ENCODE measurements at places on chromosomes 6 and 20.

DNA sequence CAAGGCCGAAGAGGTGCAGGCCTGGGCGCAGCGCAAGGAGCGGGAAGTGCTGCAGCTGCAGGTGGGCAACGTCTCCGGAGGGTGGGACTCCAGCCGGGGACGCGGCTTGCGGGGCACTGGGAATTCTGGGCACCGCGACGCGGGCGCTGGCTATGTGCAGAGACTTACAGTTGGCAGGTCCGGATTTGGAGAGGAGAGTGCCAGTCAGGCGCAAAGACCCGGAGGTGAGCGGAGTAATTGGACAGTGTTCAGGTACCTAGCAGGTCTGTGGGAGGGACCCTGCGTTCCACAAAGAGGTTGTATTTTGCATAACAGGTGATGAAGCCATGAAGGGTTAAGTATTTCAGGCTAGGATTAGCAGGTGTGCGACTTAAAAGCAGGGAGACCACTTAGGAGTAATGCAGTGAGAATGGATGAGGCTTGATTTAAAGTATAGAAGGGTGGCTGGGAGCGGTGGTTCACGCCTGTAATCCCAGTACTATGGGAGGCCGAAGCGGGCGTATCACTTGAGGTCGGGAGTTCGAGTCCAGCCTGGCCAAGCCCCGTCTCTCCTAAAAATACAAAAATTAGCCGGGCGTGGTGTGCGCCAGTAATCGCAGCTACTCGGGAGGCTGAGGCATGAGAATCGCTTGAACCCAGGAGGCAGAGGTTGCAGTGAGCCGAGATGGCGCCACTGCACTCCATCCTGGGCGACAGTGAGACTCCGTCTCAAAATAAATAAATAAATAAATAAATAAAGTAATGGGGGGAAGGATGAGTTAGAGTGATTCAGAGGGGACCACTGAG is 1.0 kb downstream of the MRPS26 start:
- no peaks in the 10 kb centered on the region for H3K36me3 ChIP-seq
- H3K27ac ChIP-seq = peak overlapping the region; percentile 89
- DNase-seq = peak; percentile 42
- H3K27me3 ChIP-seq = no peaks in the 10 kb centered on the region
- peak overlapping the region; percentile 63 for H3K4me3 ChIP-seq
- peaks cover 20% of the 10 kb centered on the region for H3K4me1 ChIP-seq

DNA sequence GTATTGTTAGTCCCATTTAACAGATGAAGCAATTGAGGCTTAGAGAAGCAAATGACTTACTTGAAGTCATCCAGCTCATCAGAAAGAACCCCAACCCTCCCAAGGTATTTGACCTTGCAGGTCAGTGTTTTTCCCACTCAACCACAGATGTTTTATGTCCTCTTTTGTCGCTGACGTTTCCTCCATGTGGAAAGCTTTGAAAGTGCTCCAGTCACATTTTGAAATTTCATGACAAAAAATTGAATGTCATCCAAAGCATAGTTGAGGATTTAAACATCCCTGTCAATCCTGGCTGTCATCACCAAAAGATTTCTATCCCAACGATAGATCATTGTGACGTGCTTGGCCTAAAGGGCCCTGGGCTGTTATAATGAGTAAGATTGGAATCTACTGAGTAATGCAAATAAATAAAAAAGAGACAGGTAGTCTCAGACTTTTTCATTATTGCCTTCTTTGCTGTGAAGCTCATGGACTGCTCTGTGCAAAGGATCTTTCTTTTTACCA is 102.7 kb downstream of the TSHZ2 start:
- H3K27ac ChIP-seq = no peak overlapping the region
- H3K36me3 ChIP-seq = no peaks in the 10 kb centered on the region
- no peaks in the 10 kb centered on the region for H3K27me3 ChIP-seq
- peaks cover 20% of the 10 kb centered on the region for H3K4me1 ChIP-seq

DNA sequence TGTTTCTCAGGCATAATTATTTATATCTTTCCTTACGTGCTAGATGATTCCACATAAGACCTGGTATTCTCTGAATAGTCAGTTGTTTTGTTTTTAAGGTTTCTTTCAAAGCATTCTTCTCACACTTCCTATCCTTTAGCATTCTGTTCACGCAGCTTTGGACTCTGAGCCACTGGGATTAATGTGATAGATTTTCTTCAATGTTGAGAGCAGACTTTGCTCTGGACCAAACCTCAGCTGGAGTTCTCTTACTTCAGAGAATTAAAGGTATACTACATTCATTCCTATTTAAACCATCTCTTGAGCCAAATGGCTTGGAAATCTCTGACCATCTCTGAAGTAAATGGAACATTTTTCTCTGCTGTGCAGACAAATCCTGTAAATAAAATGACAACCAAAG is 70.7 kb upstream of the TRAF3IP2 start:
- no peak overlapping the region for H3K4me3 ChIP-seq
- no peaks in the 10 kb centered on the region for H3K36me3 ChIP-seq
- no peak overlapping the region for H3K27ac ChIP-seq
- peaks cover 8% of the 10 kb centered on the region for H3K4me1 ChIP-seq

- H3K4me3 ChIP-seq = no peak overlapping the region
- no peaks in the 10 kb centered on the region for H3K36me3 ChIP-seq
- H3K27me3 ChIP-seq = no peaks in the 10 kb centered on the region
- H3K27ac ChIP-seq = no peak overlapping the region
- DNase-seq = no peak
Measured at GRCh38 chr6:110938171-110938570, 20.3 kb upstream of the GTF3C6 start.

GRCh38 chr6:13488896-13489237 is 1.5 kb upstream of the GFOD1 start:
- H3K27me3 ChIP-seq = no peaks in the 10 kb centered on the region
- peaks cover 22% of the 10 kb centered on the region for H3K4me1 ChIP-seq
- no peak overlapping the region for H3K4me3 ChIP-seq
- DNase-seq = peak; percentile 5
- H3K27ac ChIP-seq = no peak overlapping the region

- peaks cover 11% of the 10 kb centered on the region for H3K36me3 ChIP-seq
- no peak for DNase-seq
- no peak overlapping the region for H3K4me3 ChIP-seq
- H3K4me1 ChIP-seq = peaks cover 9% of the 10 kb centered on the region
- no peak overlapping the region for H3K27ac ChIP-seq
Measured at GRCh38 chr6:158067436-158068015, 85.9 kb downstream of the SYNJ2 start.

DNA sequence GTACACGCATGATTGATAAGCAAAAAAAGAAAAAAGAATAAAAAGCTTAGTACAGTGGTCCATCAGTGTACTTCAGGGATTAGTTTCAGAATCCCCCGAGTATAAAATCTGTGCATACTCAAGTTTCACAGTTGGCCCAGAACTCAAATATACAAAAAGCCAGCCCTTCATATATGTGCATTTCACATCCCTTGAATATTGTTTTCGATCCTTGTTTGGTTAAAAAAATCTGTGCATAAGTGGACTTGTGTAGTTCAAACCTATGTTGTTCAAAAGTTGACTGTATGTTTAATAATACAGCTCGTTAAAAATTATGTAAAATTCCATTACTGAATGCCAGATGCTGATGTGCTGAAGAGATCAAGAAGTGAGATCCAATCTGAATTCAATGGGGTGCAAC is 54.2 kb downstream of the LHFPL5 start:
- H3K4me3 ChIP-seq = no peak overlapping the region
- DNase-seq = no peak
- no peaks in the 10 kb centered on the region for H3K4me1 ChIP-seq
- no peak overlapping the region for H3K27ac ChIP-seq
- no peaks in the 10 kb centered on the region for H3K27me3 ChIP-seq

GRCh38 chr6:106181664-106182418 is 95.7 kb downstream of the PRDM1 start:
- no peaks in the 10 kb centered on the region for H3K36me3 ChIP-seq
- no peaks in the 10 kb centered on the region for H3K4me1 ChIP-seq
- no peak for DNase-seq
- no peak overlapping the region for H3K27ac ChIP-seq
- H3K4me3 ChIP-seq = no peak overlapping the region

- H3K27ac ChIP-seq = no peak overlapping the region
- H3K36me3 ChIP-seq = no peaks in the 10 kb centered on the region
- no peak overlapping the region for H3K4me3 ChIP-seq
- no peaks in the 10 kb centered on the region for H3K27me3 ChIP-seq
Measured at GRCh38 chr6:142934106-142934505, 10.9 kb downstream of the HIVEP2 start.

DNA sequence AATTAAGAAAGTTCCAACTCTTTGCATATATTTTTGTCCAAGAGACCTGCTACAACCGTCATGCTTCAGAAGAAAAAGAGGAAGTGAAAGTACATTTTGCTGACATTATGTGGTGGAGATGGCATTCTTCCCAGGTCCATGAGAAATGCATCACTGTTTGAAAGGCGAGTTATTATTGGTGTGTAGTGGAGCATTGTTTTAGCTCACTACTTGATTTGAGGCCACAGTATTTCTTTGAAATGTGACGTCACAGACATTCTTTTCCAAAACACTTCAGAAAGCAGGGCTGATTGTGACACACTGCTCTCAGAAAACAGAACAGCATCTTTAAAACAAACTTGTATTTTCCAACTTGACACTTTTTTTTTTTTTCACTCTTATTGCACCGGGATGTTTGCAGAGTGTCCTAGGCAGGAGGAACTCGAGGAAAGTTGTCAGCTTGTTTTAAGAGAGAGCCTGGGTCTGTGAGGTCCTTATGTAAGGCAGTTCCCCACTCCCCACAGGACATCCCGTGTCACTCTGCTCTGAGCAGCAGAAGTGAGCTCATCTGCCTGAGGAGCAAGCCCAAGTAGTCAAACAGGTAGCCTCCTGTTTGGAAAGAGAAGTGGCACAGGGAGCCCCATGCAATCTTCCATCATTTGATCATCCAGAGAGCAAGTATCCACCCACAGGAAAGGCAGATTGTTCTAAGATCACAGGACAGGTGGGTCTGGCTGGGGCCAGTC is 1.1 kb downstream of the SPTLC3 start:
- peak; percentile 19 for DNase-seq
- H3K4me3 ChIP-seq = peak overlapping the region; percentile 19
- no peaks in the 10 kb centered on the region for H3K36me3 ChIP-seq
- H3K27ac ChIP-seq = peak overlapping the region; percentile 79
- H3K4me1 ChIP-seq = peaks cover 7% of the 10 kb centered on the region

GRCh38 chr6:167244064-167244960 is 46.8 kb upstream of the UNC93A start:
- H3K4me1 ChIP-seq = no peaks in the 10 kb centered on the region
- H3K4me3 ChIP-seq = no peak overlapping the region
- H3K36me3 ChIP-seq = no peaks in the 10 kb centered on the region
- no peaks in the 10 kb centered on the region for H3K27me3 ChIP-seq
- no peak for DNase-seq
- no peak overlapping the region for H3K27ac ChIP-seq

DNA sequence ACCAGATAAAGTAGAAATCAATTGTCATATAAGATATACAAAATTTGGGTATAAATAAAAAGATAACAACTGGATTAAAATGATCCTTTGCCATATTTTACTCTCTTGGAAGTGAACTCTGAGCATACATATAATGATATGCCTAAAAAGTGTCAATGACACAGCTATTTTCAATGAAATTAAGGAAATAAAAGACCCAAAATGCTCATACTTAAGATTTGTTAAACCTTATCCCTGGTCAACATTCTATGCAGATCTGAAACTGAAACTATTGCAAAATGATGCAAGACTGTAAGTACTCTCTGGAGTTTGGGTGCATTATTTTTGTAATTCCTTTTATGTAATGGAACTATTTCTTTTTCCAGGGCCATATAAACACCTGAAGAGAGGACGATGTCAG is 119.0 kb upstream of the SGK1 start:
- H3K4me3 ChIP-seq = no peak overlapping the region
- no peak for DNase-seq
- no peaks in the 10 kb centered on the region for H3K4me1 ChIP-seq
- H3K27ac ChIP-seq = no peak overlapping the region

DNA sequence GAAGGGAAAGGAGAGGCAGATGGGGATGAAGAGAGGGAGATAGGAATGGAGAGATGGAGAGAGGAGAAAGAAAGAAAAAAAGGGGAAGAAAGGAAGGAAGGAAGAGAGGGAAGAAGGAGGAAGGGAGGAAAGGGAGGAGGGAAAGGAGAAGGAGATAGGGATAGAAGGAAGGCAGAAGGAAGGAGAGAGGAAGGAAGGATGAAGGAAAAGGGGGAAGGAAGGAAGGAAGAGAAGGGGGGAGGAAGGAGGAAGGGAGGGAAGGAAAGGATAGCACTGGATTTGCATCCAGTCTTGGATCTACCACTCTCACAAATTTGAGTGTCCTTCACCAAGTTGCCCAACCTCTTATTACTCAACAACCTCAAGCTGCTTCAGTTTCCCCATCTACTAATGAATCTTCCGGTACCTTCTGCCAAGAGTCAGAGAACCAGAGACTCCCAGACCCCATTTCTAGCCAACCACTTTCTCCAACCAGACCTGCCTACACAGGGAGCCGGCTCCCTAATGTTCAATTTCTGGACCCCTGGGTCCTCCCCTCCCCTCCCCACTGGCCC is 79.7 kb upstream of the FOXP4 start:
- H3K36me3 ChIP-seq = no peaks in the 10 kb centered on the region
- no peak overlapping the region for H3K4me3 ChIP-seq
- no peak overlapping the region for H3K27ac ChIP-seq

GRCh38 chr6:18527836-18528743 is 140.9 kb downstream of the RNF144B start:
- no peaks in the 10 kb centered on the region for H3K4me1 ChIP-seq
- H3K36me3 ChIP-seq = no peaks in the 10 kb centered on the region
- no peaks in the 10 kb centered on the region for H3K27me3 ChIP-seq
- no peak overlapping the region for H3K27ac ChIP-seq
- no peak for DNase-seq

GRCh38 chr6:3484946-3485345 is 28.1 kb upstream of the SLC22A23 start:
- DNase-seq = no peak
- no peaks in the 10 kb centered on the region for H3K36me3 ChIP-seq
- H3K27ac ChIP-seq = no peak overlapping the region
- no peaks in the 10 kb centered on the region for H3K27me3 ChIP-seq

DNA sequence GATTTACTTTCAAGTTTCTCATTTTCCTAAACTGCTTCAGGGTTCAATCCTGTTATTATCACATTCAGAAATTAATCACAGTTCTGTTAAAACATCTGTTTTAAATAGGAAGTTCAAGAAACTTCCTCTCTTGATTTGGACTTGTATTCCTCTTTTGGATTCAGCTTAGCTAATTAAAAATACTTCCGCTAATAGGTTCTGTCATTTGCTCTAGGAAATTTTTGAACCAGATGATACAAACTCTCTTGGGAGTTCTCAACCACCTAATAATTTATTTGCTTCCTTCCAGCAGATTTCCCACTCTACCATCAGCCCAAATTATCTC is 15.9 kb upstream of the TMEM30A start:
- H3K4me1 ChIP-seq = no peaks in the 10 kb centered on the region
- DNase-seq = no peak
- H3K36me3 ChIP-seq = no peaks in the 10 kb centered on the region
- H3K27me3 ChIP-seq = no peaks in the 10 kb centered on the region
- H3K27ac ChIP-seq = no peak overlapping the region
- no peak overlapping the region for H3K4me3 ChIP-seq

DNA sequence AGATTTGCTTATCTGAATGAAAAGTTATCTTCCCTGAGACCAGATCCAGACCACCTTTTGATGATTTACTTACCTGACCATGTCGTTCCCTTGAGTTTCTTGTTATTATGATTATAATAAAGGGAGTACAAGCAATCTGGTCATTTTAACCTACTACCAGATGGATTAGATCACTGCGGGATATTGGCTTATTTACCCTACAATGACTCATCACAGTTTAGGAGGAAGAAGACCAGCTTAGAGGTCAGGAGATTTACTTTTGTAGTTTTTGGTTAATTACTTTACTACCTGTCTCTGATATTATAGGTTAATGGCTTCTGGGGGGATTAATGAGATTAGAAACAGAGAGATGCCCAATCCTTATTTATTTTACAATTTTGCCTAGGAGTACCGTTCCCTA is 10.7 kb downstream of the PKIB start:
- H3K27me3 ChIP-seq = no peaks in the 10 kb centered on the region
- H3K4me3 ChIP-seq = no peak overlapping the region
- no peaks in the 10 kb centered on the region for H3K4me1 ChIP-seq
- no peak overlapping the region for H3K27ac ChIP-seq
- DNase-seq = no peak
- H3K36me3 ChIP-seq = no peaks in the 10 kb centered on the region
